ENCODE measurements at places on chromosomes 2 and 18.

DNA sequence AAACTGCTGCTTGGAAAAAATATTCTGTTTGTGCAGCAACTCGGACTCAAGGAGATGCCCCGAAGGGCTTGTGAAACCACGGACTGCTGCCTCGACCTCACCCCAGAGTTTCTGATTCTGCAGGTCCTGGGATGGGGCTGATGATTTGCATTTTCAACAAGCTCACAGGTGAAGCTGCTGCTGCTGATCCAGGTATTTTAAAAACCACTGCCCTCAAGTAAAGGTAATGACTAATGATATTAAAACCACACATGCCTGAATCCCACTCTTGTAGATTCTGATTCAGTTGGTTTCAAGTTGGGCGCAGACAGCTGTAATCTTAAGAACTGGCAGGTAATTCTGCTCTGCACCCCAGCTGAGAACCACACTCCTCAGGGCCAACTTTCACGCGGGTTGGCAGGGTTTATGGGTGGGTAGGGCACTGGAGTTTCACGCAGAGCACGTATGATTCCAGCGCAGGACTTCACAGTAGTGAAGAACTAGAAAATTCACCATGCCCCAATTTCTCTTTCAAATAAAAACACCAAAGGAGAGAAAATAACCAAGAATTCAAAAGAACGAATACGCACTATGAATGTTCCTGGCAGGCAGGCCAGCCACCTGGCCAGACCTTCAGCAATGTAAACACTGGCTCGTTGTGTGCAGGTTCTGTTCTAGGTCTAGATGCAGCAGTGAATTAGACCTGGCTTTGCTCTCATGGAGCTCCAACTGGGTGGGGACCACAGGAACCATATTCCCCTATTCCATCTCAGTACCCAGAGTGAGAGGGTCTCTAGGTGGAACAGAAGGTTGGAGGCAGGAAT is 74.6 kb upstream of the ZFP36L2 start:
- DNase-seq: no peak

DNA sequence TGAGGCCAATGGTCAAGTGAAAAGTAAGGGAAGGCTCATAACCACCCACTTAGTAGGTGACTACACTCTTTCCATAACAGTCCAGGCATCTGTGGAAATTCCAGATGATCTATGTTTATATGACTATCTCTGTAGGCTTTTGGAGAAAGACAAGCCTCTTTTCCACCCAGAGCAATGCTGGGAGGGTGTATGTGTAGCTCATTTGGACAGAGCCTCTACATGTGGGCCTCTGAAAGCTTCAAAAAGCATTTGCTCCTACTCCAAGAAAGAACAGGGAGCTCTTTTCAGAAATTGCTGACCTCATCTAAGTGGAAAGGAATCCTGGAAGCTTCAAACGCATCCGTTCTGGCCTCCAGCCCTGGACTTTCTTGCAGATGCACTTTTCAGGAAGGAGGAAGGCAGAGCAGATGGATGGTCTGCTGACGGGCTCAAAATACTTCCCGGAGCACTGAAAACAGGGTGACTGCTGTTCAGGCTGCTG is 308.7 kb downstream of the LRATD1 start:
- DNase-seq: no peak

GRCh38 chr18:10041180-10041579 is 127.4 kb downstream of the VAPA start:
- DNase-seq: no peak

GRCh38 chr2:30509716-30510115 is 62.7 kb downstream of the LCLAT1 start:
- no peak for DNase-seq

GRCh38 chr2:142321706-142322280 is 191.0 kb upstream of the LRP1B start:
- no peak for DNase-seq

DNA sequence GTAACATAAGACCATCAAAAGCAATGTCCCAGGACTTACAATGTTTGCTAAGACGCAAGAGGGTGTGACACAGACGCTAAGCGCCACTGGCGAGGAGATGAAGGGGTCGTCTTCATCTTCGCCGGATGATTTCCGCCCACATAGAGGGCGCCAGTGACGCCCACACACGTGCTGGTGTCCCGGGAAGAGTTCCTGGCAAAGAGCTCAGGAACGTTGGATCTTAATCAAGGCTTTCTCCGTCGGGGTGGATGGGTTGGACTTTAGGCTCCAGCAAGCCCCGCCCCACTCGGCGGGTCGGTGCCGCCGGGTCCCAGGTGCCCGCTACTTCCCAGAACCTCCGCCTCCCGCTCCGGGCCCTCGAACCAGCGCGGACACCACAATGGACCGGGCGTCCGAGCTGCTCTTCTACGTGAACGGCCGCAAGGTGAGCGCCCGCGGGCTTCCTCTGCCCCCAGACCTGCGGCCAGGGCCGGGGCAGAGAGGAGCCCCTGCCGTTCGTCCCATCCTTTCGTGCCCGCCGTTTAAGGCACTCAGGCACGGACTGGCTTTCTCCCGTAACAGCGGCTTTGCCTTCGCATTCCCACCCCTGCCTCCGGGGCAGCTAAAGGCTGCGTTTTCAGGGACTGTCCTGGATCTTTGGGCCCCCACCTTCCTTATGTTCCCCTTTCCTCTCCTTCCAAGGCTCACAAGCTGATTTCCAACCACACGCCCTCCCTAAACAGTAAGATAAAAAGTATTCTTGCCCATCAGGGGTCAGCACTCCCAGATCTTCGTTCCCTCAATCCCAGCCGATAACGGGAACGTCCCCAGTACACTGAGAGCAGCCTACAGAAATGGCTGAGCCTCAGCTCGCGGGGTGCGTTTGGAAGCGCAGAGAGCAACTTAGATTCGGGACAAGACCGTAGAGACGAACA is at the start of gene AOX1:
Gene AOX1 (plus strand): TSS at position 285 of the 914 bp plus-strand sequence. CDS start 95 bp downstream, at position 380.
- no peak for DNase-seq

DNA sequence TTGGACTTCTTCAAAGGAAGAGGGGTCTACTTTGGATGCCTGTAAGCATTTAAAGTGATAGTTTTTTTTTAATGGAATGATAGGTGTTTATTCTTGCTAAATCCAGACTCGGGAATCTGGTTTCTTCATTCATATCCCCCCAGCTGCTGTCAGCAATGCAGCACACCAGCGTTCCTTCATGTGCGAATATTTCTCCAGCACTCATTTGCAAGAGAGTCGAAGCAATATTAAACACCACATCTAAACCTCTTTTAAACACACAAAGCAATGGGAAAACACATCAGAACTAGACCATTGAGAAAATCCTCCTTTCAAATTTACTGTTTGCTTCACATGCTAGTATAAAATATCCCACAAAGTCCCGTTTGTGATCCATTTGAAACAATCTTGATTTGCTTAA is 563.7 kb downstream of the ARHGAP15 start:
- DNase-seq: no peak

DNA sequence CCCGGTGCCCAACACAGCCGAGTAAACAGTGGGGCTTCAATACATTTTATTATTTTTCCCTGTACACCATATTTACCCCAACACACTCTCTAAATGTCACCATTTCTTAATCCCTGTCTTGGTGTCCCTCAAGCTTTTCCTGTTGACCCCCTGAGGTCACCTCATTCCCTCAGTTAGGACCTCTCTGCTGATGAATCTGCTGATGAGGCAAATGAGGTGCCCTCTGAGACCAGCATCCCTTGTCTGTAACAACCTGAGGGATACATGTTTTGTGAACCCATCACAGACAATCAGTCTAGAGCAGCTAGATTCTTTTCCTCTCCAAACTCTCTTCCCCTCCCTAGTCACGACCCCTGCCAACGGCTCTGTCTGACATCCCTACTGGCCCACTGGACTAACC is 127.6 kb downstream of the FSHR start:
- DNase-seq: no peak
